ENCODE measurements at places on chromosomes 4 and X. TPM values are rescaled to one million over a fixed set of nuclear protein-coding genes. Genes with fewer than 3 reads are reported as not detected.

Gene ADH1C
- total RNA-seq, result 117 TPM

Gene LINC00632
- total RNA-seq, result 354 TPM

Gene SRPX
- 121 TPM for total RNA-seq

Gene HAND2
- 3.9 TPM for total RNA-seq

Gene VCX
- total RNA-seq, result not detected

Gene CSAG2
- total RNA-seq, result not detected

Gene DUSP21
- total RNA-seq, result not detected

Gene KLHL13
- total RNA-seq, result 3.0 TPM

Gene TLR8
- 0.63 TPM for total RNA-seq

Gene NDST3
- total RNA-seq, result 5.4 TPM

Gene CPE
- 136 TPM for total RNA-seq

Gene TCEAL6
- total RNA-seq, result not detected

Gene CXCL3
- not detected for total RNA-seq

Gene YY2
- 4.6 TPM for total RNA-seq

Gene GAGE13
- total RNA-seq, result not detected

Gene H2BW1
- not detected for total RNA-seq

Gene SAP30
- total RNA-seq, result 44.0 TPM

Gene KLF8
- 24.5 TPM for total RNA-seq

Gene TBC1D14
- total RNA-seq, result 54.8 TPM

Gene ZNF157
- 0.66 TPM for total RNA-seq
